Left ventricle myocardium inferior (tissue), 1 donor: ENCODE measurements at places on chromosomes 2 and 18. TPM values are rescaled to one million over a fixed set of nuclear protein-coding genes. Genes with fewer than 3 reads are reported as not detected.
A peak's percentile ranks its signal among the peaks of the same experiment; 100 is the strongest.

- H3K36me3 ChIP-seq, result no peaks in the 10 kb centered on the region
- H3K27me3 ChIP-seq, result no peaks in the 10 kb centered on the region
- DNase-seq, result peak; percentile 27
- no peak overlapping the region for H3K27ac ChIP-seq
- H3K4me1 ChIP-seq, result peaks cover 17% of the 10 kb centered on the region
Measured at GRCh38 chr2:36785179-36785795, 88.8 kb downstream of the VIT start.

GRCh38 chr2:45653122-45653913 lies 1.8 kb downstream of the PRKCE start:
- H3K4me1 ChIP-seq, result peaks cover 59% of the 10 kb centered on the region
- no peak for DNase-seq
- H3K27ac ChIP-seq, result no peak overlapping the region
- H3K36me3 ChIP-seq, result peaks cover 3% of the 10 kb centered on the region

The MAP3K19 gene
- total RNA-seq, result not detected

GRCh38 chr2:51301381-51301780 lies 269.4 kb upstream of the NRXN1 start:
- H3K4me1 ChIP-seq, result no peaks in the 10 kb centered on the region
- no peak overlapping the region for H3K4me3 ChIP-seq
- H3K27ac ChIP-seq, result no peak overlapping the region
- no peaks in the 10 kb centered on the region for H3K36me3 ChIP-seq
- H3K27me3 ChIP-seq, result no peaks in the 10 kb centered on the region
